Hematopoietic multipotent progenitor cell (in vitro differentiated cells): ENCODE measurements at places on chromosomes 3 and 15.
A peak's percentile ranks its signal among the peaks of the same experiment; 100 is the strongest.

GRCh38 chr3:126986001-126986400, 3.1 kb downstream of the PLXNA1 start:
- no peak for DNase-seq

GRCh38 chr3:15726043-15726442, 71.7 kb downstream of the ANKRD28 start:
- no peak for DNase-seq

DNA sequence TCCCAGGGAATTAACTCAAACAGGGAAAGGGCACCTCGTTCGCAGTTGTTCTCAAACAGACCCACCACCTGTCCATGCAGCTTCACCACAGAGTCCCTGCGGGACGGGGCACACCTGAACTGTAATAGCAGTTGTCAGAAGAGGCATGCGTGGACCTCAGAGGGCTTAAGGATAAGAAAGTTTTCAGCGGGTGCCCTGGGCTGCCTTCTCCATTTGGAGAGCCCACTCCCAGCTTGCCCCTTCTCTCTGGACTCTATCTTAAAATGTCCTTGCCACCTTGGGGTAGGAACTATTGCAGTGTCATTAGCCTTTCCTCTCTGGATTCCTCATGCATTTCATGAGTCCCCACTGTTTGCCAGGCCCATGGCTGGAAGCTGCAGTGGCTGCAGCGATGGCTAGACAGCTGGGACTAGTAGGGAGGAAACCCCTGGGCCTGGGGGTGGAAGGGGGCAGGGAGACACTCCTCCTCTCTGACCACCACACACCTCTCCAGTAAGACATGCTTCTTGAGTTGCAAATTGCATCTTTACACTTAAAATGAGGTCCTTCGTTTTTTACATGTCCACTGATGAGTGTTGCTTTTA, 33.5 kb downstream of the PDIA5 start:
- DNase-seq: no peak

DNA sequence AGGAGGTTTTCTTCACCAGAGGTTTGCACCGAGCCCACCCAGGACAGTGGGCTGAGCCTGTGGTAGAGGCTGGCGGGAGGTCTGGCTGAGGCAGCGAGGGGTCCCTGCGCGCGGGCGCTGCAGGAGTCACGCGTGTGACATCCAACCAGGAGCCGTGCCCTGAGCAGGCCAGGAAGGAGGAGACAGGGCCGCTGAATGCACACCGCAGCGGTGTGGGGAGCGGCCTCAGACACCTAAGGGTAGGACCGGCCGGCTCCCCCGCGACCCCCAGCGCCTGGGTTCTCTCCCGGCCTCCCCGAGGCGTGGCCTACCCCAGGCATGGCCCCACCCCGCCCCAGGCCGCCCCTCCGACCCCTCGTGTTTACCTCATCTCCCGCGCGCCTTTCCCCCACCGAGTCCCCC, 412 bp downstream of the SLC41A3 start:
- DNase-seq: peak; percentile 68

DNA sequence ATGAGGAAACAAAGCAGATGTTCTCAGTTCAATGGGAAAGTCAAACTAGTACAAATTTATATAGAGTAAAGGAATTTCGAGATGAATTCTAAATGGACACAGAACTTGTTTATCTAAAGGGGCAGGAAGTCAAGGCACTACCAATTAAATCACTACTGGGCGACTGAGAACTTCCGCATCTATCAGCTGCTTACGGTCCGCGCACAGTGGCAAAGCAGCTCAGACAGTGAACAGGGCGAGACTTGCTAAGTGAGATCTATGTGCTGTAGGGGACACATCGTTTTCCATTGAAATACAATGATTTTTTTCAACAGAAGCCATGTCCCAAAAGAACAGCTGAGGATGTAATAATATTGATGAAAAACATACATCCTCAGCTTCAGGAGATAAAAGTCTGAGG, 105.0 kb downstream of the CHRNA7 start:
- no peak for DNase-seq

GRCh38 chr3:23113455-23114171, 89.5 kb upstream of the UBE2E2 start:
- DNase-seq: peak; percentile 86

DNA sequence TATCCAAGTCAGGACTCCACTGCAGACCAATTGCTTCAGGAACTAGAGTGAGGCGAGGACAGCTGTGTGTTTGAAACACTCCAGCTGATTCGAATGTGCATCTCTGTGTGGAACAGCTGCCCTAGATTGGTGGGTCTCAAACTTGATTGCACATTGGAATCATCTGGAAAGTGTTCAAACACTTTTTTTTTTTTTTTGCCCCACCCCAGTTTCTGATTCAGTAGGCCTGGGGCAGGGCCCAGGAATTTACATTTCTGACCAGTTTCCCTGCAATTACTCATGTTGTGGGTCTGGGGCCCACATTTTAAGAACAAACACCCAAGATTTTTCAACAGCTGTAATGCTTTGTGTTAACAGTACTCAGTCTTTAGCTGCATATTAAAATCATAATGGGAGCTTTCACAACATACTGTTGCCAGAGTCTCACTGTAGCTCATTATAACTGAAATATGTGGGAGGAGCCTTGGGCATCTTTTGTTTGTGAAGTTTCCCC, 156.6 kb downstream of the NR1D2 start:
- no peak for DNase-seq

- no peak for DNase-seq
Measured at GRCh38 chr3:89108291-89108550, 800 bp downstream of the EPHA3 start.

DNA sequence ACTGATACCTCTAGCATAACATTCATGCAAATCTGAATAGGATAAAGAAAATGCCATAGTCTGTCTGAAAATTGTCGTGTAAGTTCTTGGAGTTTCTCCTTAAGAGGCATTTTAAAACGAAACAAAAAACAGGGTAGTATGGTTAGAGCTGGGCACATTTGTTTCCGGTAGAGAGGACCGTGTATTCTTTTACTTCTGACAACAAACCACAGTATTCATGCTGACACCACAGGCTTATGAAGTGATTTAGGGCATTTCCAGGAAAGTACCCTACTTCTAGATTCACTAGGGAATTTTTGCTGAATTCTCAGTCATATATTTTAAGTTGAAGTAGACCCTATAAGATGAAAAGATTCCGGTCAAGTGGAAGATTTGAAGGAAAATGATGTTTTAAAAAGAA, 541.3 kb downstream of the UNC13C start:
- DNase-seq: peak; percentile 76

- DNase-seq: no peak
Measured at GRCh38 chr15:29651476-29652233, 170.6 kb downstream of the TJP1 start.

- DNase-seq: no peak
Measured at GRCh38 chr3:142633073-142633472, 36.9 kb downstream of the PLS1 start.

DNA sequence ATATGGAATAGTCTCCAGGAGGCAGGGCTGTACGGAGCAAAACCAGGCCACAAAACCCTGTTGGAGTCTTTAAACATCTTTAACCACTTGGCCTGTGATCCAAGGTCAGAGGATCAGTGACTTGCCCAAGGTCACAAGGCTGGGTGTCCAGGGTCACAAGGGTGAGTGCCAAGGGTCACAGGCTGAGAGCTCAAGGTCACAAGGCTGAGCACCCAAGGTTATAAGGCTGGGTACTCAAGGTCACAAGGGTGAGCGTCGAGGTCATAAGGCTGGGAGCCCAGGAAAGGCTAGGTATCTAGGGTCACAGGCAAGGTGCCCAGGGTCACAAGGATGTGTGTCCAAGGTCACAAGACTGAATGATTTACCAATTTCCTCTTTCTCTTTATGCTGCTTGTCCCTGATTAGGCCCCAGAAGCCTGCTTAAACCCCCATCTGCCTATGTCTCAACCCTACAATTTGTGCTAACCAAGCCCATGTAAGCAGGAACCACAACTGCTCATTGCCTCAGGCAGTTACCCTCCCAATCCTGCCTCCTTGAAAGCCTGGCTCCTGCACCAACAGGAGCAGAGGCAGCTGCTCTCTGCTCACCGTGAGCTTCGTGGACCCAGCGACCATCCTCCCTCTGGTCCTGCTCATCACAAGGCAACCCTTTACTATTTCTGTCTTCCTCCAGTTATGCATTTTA, 51.5 kb downstream of the MGLL start:
- DNase-seq: no peak

GRCh38 chr3:23811185-23811527, 5.4 kb downstream of the UBE2E1 start:
- DNase-seq: no peak

- DNase-seq: no peak
Measured at GRCh38 chr3:80676261-80676660, 908.5 kb upstream of the ROBO1 start.

DNA sequence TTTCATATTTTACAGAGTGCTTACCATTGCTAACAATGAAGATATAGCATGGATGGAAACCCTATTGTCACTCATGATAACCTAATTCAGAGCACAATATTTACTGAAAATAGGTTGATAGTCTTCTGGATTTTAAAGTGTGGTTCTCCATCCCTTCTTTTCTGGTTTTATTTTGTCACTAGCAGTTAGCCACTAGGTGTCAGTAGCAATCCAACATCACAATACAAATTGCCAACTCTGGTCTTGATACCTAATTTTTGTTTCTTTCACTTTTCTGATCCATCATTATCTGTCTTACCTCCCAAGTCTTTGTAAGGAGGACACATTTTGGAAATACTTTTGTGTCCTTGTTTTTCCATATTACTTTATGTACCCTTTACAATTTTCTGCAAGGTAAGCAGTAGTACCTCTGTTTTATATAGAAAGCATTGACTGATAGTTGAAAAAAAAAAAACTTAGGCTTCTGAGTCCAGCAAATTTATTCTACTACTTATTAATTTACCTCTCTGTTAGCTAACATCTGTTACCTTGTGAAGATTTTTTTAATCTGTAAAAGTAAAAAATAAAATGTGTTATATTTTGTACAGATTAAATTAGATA, 28.3 kb upstream of the CRYBG3 start:
- DNase-seq: peak; percentile 25

GRCh38 chr15:96087180-96087884, 243.2 kb upstream of the NR2F2 start:
- DNase-seq: no peak

- DNase-seq: no peak
Measured at GRCh38 chr3:194136519-194137007, 615 bp downstream of the HES1 start.

DNA sequence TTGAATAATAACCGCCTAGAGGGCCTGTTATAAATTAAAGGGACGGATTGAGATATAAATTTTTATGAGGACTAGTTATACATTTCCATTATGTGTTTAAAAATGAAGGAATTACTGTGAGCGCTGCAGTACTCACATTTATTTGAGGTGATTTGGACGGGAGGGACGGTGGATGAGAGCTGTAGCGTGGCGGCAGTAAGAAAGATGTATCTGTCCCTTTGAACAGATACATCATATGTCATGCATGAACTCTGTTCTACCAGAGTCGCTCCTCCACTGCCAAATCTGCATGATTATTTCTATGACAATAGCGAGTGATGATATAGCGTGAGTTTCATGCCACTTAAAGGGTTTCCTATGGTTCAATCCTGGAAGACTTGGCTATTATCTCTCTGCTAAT, 538.8 kb downstream of the MCTP2 start:
- no peak for DNase-seq

GRCh38 chr3:126518779-126519177, 1.2 kb upstream of the UROC1 start:
- no peak for DNase-seq

DNA sequence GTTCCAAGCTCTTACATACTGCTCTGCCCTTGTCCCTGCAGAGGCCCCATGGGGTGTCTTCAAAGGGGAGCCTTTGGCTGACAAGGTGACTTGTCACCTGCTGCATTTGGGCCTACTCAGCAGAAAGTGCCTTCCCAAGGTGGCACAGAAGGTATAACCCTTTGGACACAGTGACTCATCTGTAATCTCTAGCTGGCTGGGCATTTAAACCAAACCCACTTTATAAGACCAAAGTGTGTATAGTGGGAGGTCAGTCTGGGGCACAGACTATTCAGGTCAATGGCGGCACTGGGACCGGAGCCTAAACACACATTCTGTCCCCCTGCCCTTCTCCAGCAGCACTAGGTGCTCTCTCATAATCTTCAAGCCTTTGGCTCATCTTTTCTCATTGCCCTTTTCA, 35.1 kb downstream of the GJD2 start:
- no peak for DNase-seq

DNA sequence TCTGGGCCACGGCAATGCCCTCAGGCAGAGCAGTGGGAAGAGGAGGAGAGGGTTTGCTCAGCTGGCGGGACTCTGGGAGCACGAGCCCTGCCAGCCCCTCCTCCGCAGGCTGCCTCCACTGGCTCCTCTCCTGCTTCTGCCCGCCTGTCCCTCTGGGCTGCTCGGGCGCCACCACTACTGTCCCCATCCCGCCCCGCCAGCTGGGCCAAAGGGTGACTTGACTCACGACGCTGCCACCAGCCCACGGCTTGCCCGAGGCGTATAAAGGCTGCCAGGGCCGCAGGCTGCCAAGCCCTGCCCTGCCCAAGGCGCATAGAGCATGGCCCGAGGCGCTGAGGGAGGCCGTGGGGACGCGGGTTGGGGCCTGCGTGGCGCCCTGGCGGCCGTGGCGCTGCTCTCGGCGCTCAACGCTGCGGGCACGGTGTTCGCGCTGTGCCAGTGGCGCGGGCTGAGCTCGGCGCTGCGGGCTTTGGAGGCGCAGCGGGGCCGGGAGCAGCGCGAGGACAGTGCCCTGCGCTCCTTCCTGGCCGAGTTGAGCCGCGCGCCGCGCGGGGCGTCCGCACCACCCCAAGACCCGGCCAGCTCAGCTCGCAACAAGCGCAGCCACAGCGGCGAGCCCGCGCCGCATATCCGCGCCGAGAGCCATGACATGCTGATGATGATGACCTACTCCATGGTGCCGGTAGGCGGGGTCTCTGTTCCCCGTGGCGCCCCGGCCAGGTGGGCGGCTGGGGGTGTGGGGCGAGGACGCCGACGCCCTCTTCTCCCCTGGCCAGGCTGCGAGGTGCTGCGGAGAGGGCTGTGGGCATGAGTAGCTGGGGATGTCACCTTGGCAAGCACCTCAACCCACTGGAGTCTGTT, at the start of gene GLDN:
TSS of gene GLDN (plus strand) at position 290 of the 861 bp plus-strand sequence. CDS start at position 320, 30 bp downstream.
- DNase-seq: peak; percentile 1

DNA sequence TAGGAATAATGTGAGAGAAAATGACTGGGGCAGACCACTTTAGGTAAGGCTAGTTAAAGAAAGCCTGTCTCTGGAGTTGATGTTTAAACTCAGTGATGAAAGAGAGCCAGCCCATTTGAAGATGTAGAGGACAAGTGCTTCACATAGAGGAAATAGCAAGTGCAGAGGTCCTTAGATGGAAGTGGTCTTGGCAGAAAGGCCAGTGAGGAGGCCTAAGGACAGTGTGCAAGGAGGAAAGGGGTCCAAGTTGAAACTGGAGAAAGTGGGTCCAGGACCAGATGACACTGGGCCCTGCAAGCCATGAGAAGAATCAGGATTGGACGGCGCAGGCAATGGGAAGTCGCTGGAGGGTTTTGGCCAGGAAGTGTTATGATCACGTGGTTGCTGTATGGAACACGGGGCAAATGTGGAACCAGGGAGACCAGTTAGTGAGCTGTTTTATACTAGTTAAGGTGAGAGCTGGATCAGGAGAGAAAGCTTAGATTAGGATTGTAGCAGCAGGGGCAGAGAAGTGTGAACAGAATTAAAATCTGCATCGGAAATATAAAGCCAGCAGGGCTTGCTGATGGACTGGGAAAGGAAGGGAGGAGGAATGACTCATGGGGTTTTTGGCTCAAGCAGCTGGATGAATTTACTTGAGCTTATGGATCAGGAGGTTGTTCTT, 48.0 kb upstream of the SCAANT1 start:
- DNase-seq: peak; percentile 22

GRCh38 chr3:18119866-18120265, 305.3 kb downstream of the SATB1 start:
- no peak for DNase-seq

- DNase-seq: no peak
Measured at GRCh38 chr15:64351265-64351664, 4.7 kb downstream of the CSNK1G1 start.
